ENCODE measurements at places on chromosomes 6 and 20.

- no peak for DNase-seq
These were observed 33.6 kb downstream of the COMMD7 start for GRCh38 chr20:32709632-32710121.

- DNase-seq, result no peak
These were observed 101.3 kb downstream of the OR2B2 start for GRCh38 chr6:27810768-27811450.

- no peak for DNase-seq
These were observed 292.5 kb upstream of the CNR1 start for GRCh38 chr6:88458662-88459061.

DNA sequence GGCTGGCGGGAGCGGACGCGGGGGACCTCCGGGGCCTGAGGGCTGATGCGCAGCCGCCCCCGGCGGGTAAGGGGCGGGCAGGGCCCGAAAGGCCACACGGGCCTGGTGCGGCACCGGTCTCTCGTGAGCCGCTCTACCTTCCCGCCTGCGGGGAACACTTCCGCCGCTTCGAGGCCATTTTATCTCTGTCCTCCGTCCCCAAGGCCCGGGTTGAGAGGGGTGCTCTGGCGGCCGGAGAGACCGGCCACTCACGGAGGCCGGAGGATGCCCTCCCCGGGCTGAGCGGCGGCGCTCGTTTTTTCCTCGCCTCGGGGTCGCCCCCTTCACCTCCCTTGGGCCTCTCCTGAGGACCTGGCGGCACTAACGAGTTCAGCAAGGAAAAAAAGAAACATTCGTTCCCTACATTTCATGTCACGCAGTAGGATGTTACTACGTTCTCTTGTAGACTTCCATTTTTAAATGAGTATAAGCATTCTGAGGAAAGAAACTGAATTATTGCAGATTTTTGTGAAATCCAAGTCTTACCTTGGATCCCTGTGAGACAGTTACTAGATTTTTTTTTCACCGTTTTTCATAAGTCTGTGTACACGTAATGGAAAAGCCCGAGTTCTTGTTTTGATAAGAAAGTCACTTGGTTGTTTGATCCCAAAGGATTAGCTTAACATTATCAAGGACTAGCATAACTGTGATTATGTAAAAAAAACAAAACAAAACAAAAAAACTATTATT lies 575 bp downstream of the WTAP start:
- no peak for DNase-seq

GRCh38 chr20:59752704-59753460 lies 148.5 kb downstream of the PHACTR3 start:
- no peak for DNase-seq

GRCh38 chr6:111979633-111980032 lies 74.3 kb upstream of the CCN6 start:
- DNase-seq, result no peak

- no peak for DNase-seq
These were observed 14.6 kb downstream of the MYBL2 start for GRCh38 chr20:43681468-43681942.

DNA sequence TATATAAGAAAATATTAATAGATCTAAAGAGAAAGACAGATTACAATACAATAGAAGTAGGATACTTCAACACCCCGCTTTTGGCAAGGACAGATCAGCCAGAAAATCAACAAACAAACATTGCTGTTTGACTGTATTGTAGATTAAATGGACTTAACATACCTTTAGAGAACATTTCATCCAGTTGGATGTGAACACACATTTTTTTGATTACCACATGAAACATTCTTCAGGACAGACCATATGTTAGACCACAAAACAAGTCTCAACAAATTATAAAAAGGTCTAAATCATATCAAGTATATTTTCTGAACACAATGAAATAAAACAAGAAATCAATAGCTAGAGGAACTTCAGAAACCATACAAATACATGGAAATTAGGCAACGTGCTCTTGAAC lies 148.2 kb downstream of the TRMT11 start:
- DNase-seq, result no peak

DNA sequence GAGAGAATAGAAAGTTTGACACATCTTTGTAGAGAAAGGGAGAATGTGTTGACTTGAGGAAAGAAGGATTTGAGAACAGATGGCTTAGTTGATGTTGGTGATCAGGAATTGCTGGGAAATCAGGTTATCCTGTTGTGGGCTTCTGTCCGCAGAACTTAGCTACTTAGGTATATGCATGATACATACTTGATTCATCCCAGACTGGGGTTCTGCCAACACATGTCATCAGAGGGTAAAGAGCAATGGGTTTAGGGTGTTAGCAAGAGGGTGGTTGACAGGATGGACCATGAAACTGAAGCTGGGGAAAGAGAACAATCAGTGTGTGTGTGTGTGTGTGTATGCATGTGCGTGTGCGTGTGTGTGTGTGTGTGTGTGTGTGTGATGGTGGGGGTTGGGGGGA lies 50.6 kb upstream of the NELFCD start:
- no peak for DNase-seq

- DNase-seq, result no peak
These were observed 55.1 kb downstream of the TBXT start for GRCh38 chr6:166112580-166112979.

DNA sequence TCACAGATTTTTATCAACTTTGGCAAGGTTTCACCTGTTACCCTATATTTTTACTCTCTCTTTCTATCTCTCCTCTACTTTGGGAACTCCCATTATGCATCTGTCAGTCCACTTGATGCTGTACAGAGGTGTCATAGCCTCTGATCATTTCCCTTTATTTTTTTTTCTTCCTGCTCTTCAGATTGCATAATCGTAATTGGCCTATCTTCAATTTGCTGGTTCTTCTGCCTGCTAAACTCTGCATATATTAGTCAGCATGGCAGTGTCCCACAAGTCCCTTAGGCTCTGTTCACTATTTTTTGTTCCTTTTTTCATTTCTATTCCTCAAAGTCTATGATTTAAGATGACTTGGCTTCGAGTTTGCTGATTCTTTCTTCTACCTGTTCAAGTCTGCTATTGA lies 44.7 kb upstream of the MICB start:
- DNase-seq, result no peak

DNA sequence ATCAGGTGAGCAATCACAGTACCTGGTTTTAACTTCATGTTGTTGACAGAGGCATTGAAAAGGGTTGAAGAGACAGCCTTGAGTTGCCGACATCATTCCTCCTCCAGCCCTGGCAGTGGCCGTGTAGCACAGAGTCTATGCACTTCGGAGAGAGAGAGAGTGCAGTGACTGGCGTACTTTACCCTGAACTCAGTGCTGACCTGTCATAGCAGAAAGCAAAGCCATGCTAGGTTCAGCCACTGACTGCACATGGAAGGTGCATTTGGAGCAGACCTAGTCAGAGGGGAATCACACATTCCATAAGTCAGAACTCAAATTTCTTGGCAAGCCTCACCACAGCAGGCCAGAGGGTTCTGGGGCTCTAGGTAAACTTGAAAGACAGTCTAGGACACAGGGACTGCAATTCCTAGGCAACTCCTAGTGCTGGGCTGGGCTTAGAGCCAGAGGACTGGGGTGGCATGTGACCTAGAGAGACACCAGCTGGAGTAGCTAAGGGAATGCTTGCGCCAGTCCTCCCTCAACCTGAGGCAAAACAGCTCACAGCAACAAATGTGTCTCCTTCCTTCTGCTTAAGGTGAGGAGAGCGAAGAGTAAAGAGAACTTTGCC lies 69.1 kb downstream of the ELOVL4 start:
- DNase-seq, result no peak

DNA sequence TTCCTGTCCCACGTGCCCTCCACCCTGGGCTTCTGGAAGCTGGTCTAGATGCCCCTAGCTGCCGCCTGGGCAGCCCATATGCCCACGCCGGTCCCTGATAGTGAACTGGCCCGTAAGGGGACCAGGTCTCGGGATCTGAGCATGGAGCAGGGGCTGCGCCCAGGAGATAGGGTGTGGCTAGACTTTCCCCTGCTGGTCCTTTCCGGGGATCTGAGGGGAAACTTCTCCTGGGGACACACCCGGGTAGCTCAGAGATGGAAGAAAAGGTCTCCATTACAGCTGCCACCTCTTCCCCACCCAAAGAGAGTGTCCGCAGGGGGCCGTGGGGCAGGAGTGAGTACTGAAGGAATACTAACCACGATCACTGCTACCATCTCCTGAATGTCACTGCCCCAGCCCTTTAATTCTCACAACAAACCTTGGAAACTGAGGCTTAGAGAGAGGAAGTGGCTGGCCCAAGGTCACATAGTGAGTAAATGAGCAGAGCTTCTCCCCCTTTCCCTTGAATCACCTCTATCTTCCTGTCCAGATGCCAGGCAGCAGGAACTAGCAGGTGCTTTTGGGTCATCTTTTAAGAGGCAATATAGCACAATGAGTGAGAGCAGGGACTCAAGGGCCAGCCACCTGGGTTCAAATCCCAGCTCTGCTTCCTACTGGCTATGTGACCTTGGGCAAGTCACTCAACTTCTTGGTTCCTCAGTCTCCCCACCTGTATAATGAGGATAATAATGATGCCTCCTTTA lies 11.8 kb upstream of the CCN5 start:
- DNase-seq, result no peak

GRCh38 chr6:107546691-107547450 lies 57.0 kb downstream of the SOBP start:
- no peak for DNase-seq

- no peak for DNase-seq
These were observed 141.3 kb downstream of the PREX1 start for GRCh38 chr20:48686238-48687116.

GRCh38 chr6:158068893-158069799 lies 87.5 kb downstream of the SYNJ2 start:
- DNase-seq, result no peak

- no peak for DNase-seq
These were observed 59.8 kb upstream of the CARMIL1 start for GRCh38 chr6:25219216-25219916.

DNA sequence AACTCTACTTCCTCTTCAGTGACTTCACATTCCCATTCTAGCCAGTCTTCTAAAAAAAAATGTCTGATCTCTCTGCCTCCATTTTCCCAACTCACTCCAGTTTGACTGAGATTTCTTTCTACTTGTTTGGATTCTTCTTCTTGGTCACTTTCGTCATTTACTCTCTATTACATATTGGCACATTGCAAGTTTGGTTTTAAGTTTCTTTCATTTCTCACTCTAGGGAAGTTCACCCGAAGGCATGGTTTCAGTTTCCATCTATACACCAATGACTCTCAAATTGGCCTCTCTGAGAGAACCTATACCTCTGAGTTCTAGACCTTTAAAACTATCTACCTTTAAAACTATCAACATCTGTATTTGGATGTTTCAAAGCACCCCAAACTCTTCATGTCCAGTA lies 51.3 kb downstream of the CD109 start:
- no peak for DNase-seq

DNA sequence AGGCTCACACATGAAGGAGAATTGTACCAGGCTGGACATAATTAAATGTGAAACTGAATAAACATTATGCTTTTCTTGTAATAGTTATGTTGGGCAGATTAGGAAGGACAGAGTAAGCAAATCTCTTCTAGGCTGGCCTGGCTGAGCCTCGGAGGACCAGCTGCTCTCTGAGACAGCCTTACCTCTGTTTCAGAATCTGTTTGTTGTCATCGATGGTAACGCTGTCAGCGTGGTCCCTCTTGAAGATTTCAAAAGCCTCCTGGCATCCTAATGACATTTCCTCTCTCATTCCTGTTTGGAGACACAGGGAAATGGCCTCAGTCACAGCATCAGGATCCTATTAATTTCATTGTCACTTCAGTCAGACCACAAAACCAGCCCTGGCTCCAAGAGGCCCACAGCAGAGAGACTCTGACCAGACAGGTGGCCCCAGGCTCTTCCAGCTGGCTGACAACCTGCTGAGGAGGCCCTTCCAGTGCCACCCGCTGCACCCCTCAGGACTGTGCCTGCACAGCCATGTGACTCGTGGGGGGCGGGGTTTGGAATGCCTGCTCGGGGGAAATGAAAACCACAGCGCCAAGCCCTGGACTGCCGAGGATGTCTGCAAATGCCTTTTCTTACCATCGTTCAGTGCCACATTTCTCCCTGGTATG lies 108.5 kb upstream of the KCNK16 start:
- no peak for DNase-seq

GRCh38 chr20:6646021-6646636 lies 121.4 kb upstream of the BMP2 start:
- DNase-seq, result no peak

- DNase-seq, result no peak
These were observed 40.9 kb downstream of the PSMB1 start for GRCh38 chr6:170512249-170512648.

DNA sequence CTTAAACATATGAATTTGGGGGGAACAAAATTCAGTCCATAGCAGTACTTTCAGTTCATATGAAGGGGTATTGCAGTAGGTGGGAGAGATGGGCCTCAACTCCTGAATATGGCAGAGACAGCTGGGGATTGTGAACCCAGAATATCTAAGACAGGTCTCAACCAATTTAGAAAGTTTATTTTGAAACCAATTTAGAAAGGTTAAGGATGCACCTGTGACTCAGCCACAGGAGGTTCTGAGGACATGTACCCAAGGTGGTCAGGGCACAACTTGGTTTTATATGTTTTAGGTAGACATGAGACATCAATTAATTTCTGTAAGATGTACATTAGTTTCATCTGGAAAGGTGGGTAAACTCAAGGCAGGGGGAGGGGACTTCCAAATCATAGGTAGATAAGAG lies 59.5 kb downstream of the MYO6 start:
- no peak for DNase-seq

DNA sequence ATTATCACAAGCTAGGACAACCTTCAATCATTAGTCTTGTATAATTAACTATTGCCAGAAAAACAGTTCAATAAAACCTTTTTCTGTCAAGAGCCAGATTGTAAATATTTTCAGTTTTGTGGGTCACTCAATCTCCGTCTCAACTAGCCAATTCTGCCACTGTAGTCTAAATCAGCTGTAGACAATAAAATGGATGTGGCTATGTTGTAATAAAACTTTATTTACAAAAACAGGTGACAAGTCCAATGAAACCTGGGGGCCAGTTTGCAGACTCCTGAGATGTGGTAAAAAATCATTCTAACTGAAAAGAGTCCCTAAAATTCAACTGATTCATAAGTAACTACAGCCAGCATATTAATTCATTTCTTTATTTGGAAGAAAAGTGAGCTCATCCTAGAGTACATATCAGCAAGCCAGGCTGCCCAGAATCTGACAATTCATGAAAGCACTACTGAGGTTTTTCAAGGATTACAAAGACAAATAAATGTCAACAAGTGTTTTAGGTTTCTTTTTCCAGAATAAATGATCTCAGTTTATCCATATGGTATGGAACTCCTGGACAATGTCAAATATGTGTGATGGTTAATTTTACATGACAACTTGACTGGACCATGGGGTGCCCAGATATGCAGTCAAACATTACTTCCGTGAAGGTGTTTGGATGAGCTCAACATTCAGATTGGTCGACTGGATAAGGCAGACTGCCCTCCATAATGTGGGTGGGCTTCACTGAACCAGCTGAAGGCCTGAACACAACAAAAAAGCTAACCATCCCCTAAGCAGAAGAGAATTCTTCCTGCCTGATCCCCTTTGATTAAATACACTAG lies 15.3 kb downstream of the CEP85L start:
- DNase-seq, result no peak
